ENCODE measurements at places on chromosomes 3 and 15. TPM values are rescaled to one million over a fixed set of nuclear protein-coding genes. Genes with fewer than 3 reads are reported as not detected.

DNA sequence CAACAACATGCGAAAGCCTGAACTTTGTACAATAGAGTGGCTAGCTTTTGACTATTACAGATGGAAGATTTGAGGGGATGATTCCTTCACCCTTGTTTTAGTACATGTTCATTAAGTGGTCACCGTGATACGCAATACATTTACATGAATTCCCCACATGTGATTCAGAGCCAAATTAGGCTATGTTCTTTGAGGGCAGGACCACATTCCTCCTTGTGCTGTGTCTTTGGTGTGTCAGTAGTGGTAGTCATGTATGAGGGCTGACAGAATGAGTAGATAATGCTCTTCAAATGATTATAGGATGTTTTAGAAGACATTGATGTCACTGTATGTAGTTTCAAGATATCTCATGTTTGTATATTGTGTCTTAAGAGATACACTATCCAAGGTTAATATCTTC is 12.1 kb downstream of the PTPRG start:
- no peak for DNase-seq

DNA sequence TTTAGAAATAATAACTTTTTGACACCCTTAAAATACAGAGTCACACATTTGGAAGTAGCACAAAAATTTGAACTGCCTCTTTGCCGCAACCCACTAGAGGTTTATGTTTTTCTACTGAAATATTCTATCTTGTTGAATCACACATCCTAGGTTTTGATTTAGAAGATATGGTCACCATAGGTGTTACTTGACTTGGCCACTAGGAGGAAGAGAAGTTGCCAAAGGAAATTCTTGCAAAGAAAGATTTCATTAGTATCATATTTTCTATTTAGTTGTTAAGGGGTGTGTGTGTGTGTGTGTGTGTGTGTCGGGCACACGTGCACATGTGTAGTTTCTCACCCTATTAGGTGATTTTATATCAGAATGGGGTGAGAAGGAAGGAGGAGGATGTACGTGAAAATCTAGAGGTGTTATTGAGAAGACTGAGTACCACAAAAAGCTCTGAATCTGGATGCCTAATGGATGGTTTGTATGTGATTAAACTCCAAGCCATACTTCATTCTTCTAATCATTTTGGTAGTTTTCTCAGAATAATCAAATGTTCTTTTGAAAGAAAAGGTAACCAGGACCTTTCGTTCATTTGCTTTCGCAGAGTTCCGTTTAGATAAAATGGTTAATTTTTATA is 31.5 kb downstream of the ZFAND6 start:
- DNase-seq = no peak

DNA sequence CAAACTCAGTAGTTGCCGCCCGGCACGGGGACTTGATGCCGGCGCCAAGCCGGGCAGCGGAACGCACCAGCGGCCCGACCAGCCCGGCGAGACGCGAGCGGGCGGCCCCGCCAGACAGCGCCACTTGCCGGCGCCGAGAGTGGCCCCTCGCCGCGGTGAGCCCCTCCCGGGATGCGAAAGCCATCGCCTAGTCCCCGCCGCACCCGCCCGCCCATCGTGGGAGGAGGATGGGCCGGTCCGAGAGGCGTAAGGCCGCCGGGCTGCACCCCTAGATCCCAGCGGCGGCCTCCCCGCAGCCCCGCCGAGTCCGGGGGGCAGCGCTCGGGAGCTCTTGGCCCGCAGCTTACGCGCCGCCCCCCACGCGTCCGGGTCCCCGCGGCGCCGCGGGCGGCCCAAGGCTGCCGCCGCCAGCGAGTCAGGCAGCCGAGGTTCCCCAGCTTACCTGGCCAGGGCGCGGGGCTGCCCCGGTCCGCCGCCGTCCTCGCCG is 609 bp downstream of the GOLGA8A start:
- DNase-seq = no peak

DNA sequence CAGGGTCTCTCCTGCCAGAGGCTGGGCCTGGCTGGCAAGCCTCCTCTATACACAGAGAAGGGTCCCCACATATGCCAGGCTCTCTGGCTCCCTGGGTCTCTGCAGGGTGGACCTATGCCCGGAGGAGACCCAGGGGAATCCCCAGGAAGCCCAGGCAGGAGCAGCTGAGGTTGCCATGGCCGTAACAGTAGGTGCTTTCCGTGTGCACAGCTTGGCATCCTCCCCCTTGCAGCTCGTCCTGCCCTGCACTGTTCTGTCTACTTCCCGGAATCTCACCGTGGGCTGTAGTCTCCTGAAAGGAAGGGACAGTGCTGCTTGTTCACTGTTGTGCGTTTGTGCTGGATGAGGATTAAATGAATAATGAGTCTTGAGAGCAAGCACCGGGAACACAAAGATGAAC is 47.8 kb downstream of the DAPK2 start:
- no peak for DNase-seq

- no peak for DNase-seq
Measured at GRCh38 chr3:117218641-117219048, 509.1 kb downstream of the TUSC7 start.

DNA sequence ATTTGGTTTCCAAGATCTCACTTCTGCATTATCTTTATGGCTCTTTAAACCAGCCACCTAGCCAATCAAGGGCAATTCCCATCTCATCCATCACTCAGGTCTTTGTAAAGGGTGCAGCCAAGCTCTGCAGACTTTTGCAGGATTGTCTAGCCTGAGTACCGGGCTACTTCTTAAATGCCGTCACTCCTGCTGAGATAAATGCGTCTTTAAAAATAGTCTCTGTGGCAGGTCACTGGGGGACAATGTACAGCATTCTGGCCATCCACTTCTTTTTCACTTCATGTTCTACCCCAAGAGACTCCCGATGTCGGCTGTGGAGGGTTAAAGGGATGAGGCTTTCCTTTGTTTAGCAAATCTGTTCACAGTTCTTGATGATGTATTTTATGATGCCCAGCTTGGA is 194.7 kb downstream of the SV2B start:
- no peak for DNase-seq

DNA sequence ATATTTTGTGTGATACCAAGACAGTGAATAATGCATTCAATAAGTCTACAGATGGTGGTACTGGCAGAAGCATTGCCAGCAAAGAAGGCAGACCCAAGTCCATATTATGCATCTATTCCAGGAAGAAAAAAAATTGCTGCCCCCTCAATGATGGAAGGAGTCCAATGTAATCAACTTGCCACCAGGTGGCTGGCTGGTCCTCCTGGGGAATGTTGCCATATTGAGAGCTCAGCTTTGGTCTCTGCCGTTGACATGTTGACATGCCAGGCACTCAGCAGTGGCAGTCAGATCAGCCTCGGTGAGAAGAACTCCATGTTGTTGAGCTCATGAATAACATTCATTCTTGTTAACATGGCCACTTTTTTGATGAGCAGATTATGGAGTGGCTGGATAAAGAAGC is 298.5 kb downstream of the IGSF11 start:
- no peak for DNase-seq

DNA sequence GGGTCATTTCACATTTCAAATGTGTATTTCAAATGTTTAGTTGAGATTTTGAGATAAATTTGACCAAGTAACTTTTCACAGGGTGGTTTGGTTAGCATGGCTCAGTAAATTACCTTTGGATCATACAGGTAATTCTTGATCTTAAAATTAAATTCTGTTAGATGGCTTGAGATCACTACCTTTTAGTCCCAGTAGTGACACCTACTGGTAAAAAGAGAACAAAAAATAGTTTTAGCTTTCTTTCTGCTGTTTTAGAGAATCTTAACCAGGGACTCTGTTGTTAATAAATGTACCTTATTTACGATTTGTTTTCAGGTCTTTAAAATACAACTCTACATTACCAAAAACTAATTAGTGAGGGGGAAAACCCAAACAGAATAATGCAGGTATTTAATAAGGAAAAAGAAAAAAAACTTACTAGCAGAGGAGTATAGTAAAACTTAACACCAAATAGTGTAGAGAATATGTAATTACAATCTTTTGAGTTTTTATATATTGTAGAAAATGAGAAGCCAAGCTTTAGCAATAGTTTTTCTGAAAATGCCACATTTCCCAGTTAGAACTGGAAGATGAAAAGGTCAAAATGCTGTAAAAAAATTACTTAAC is 620.3 kb upstream of the AGTR1 start:
- DNase-seq = no peak

GRCh38 chr15:99014803-99015697 is 7.5 kb upstream of the PGPEP1L start:
- DNase-seq = no peak

The HAPLN3 gene
- polyA plus RNA-seq = 6.8 TPM

The MUC4 gene
- polyA plus RNA-seq = not detected

The EFL1 gene
- 15.3 TPM for polyA plus RNA-seq
